ENCODE measurements at places on chromosomes 5 and 9. TPM values are rescaled to one million over a fixed set of nuclear protein-coding genes. Genes with fewer than 3 reads are reported as not detected.

- no peak for DNase-seq
Observed at GRCh38 chr5:142325725-142326479, 1.1 kb upstream of the SPRY4 start.

DNA sequence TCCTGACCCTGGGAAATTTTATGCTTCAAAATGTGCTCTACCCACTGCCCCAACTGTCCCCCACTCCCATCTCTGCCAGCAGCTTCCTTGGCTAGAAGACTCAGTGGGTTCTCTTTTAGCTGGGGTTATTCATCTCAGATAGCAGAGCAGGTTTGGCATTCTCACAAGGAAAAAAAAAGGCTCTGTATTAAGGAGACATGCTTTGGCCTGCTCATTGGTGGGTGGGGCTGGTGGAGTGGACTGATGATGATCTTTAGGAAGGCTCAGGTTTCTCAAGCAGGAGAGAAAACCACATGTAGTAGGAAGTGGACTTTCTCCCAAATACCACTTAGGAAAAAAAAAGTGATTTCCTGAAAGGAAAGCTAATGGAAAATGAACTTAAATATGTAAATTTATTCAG, 279.2 kb upstream of the ZNF462 start:
- no peak for DNase-seq

DNA sequence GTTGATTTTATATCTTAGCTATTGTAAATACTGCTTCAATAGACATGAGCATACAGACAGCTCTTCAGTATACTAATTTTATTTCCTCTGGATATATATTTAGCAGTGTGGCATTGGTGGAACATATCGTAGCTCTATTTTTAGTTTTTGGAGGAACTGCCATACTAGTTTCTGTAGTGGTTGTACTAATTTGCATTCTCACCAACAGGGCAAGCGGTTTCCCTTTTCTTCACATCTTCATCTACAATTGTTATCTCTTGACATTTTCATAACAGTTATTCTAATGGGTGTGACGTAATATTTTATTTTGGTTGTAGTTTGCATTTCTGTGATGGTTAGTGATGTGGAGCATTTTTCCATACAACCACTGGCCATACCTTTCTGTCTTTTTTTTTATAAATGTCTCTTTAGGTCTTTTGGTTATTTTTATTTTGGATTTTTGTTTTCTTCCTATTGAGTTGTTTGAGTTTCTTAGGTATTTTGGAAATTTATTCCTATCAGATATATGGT, 32.5 kb downstream of the TAF11L14 start:
- no peak for DNase-seq

GRCh38 chr5:74355041-74355824, 285.3 kb downstream of the ENC1 start:
- DNase-seq = no peak

DNA sequence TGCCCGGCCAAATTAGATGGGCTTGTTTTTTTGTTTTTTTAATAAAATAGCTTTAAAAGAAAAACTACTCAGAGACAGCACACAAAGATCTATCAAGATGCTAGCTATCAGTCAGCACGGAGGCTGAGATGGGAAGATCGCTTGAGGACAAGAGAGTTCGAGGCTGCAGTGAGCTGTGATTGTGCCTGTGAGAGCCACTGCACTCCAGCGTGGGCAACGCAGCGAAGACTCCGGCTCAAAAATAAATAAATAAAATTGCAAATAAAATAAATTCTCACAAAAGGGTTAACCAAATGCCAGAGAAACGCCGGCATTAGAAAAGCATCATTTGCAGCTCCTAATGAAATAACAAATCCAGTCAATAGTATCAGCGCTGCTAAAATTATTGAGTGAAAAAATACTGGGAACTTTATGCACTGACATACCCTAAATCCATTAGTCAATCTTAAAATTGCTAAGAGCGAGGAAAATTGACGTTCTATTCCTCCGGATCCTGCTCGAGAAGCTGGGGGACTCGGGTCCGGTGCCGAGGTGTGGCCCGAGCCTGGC, 681 bp downstream of the CPLANE1 start:
- no peak for DNase-seq

DNA sequence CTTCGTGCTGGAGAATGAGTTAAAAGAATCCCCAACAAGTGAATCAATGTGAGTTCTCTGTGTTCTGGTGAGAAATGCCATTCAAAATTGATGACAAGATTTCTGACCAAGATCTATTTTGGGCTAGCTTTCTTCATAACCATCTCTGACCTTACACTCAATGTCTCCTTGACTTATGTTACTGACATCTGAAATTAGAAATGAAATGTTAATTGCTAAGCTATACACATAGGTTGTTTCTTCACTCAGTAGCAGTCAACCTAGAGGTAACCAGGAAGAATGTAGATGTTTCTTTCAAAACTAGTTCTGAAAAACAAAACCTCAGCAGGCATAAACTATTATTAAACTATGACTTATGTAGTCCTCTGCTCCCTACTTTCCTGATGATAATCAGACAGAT, 2220.7 kb upstream of the C9orf72 start:
- DNase-seq = no peak

DNA sequence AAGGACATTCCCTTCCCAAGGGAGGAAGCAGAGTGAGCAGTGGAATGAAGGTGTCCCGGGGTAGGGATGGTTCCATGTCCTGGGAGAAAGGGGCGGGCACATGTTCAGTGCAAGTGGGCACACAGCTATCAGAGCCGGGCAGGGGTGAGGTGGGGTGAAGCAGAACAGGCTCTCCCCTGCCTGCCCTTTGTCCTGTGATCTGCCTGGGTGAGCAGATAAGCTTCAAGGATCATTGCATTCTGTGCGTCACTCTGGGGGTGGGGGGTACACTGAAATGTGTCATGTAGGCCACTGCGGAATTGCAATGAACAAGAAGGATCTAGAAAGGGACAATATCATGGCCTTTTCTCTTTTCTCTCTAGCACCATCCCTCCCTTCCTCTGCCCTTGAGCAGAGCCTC, 61.7 kb upstream of the SHB start:
- DNase-seq = no peak

GRCh38 chr9:123081824-123082223, 48.4 kb downstream of the GPR21 start:
- DNase-seq = no peak

DNA sequence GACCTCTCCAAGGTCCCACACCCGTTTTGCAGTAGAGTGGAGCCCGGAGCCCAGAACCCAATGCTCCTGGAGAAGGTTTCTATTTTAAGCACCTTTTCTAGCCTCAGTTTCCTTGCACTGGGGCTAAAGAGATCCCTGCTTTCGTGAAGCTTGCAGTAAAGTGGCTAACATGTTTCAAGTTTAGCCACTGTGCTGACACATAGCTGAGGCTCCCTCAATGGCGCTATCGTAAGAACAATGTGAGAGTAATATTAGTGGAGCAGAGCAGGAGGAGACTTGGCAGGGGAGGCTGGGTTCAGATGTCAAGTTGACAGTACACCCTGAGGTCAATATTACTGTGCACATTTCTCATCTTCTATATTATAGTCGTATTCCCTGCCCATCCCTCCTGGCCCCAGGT, 7.9 kb downstream of the CTXN3 start:
- no peak for DNase-seq

- DNase-seq = no peak
Observed at GRCh38 chr5:74336297-74336696, 304.2 kb downstream of the ENC1 start.

GRCh38 chr5:151470439-151470838, 23.0 kb downstream of the SLC36A1 start:
- DNase-seq = no peak

GRCh38 chr5:173721601-173722232, 105.3 kb upstream of the BOD1 start:
- DNase-seq = no peak

SEMA6A gene
- not detected for total RNA-seq

PCDHB6 gene
- not detected for total RNA-seq

SLCO6A1 gene
- not detected for total RNA-seq

SLC36A3 gene
- not detected for total RNA-seq

HAND1 gene
- not detected for total RNA-seq

AKNA gene
- 323 TPM for total RNA-seq

All from T-helper 17 cell (primary cell).